ENCODE measurements at places on chromosomes 3 and 15.
A peak's percentile ranks its signal among the peaks of the same experiment; 100 is the strongest.

DNA sequence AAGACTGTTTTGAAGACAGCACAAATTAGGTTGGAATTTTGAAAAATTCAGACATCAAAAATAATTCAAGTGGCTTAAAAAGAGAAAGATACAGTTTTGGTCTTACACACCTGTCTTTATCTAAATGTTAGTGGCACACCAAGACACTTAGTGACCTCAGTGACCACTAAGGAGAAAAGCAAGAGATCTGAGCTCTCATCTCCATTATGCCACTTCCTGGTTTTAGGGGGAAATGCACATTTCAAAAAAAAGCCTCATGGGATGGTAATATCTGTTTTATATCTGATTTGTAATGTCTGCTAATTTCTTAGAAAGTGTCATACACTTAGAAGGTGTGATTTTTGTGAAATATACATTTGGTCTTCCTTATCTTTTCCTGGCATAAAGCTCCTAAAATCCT is 16.4 kb downstream of the IL12A start:
- DNase-seq: no peak

DNA sequence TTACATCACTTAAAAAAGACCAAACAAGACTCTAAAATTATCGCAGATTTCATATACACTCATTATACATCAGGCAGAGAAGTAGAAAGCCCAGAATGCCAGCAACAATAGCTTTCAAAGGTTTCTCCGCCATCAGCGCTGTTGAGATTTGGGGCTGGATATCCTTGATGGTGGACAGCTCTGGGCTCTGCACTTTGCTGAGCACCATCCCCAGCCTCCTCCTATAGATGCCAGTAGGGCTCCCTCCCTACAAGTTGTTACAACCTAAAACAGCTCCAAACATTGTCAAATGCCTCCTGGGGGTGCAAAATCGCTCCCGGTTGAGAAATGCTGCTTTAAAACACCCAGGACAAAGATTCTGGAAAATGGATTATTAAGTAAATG is 73.5 kb downstream of the ATP10A start:
- DNase-seq: no peak

DNA sequence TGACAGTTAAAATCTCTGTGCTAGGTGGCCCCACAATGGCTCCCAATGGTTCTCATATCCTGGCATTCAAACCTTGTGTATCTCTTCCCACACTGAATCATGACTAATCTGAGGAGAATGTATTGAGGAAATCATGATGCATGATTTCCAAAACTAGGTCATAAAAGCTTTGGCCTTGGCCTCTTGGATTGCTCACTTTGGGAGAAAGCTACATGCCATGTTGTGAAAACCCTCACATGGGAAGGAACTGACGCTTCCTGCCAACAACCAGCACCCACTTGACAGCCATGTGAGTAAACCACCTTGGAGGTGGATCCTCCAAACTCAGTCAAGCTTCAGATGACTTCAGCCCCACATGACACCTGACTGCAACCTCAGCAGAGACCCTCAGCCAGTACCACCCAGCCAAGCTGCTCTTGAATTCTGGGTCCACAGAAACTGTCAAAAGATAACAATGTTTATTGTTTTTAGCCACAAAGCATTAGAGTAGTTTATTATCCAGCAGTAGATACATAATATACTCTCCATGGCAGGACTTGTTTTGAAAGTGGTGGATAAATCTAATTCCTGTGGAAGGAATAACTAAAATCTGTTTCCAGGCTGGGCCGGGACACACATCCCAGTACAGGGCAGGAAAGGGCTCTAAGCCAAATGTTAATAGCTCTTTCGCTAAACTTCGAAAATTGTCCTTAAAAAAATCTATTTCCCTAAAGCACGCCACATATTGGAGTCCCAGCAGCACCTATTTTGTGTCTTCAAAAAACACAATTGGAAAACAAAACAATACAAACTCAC is 1.0 kb upstream of the ZNF620 start:
- DNase-seq: no peak

DNA sequence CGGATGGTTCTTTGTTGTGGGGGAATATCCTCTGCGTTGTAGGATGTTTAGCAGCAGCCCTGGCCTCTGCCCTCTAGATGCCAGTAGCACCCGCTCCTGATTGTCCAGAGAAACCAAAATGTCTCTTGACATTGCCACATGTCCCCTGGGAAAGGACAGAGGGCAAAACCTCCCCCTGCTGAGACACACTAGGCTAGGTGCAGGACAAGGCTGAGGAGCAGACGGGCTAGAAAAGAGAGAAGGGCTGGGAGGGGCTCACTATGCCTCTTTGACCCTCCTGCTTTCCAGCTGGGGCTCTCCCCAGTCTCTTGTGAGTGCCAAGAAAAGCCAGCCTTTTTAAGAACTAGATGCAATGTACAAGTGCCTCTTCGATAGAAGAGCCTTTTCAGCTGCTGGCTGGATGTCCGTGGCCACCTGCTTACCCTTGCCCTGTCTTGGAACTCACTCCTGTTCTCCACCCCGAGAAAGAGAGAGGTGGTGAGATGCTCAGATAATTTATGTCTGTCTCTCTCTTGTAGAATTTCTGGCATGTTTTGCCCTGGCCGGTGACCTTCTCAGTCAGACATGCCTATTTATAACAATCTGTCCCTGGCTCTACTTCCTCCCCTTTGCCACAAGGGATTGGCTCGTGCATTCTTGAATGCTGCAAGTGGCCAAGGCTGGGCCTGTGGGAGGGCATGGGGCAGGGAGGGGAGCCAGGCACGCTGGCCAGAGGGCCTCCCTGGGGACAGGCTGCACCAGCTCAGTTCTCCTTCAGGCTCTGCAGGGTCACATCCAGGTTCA is 142.6 kb downstream of the RPLP1 start:
- no peak for DNase-seq

DNA sequence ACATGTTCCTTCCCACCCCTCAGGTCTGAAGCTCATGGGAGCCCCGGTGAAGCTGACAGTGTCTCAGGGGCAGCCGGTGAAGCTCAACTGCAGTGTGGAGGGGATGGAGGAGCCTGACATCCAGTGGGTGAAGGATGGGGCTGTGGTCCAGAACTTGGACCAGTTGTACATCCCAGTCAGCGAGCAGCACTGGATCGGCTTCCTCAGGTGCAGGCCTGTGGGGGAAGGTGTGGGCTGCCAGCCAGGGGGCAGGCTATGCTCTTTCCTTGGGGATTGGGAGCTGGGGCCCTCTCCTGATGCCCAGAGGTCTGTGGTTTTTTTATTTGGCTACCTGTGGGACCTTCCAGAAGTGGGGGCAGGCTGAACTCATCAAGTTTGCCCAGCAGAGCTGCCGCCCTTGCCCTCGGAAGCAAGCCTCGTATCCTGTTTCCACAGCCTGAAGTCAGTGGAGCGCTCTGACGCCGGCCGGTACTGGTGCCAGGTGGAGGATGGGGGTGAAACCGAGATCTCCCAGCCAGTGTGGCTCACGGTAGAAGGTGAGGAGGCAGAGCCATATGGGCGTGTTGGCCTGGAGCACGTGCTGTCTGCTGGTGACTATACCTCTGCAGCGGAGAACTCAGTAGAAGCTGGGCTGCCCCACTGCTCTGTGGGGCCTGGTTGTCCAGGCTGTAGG is 2.2 kb downstream of the TYRO3 start:
- no peak for DNase-seq

- no peak for DNase-seq
Measured at GRCh38 chr3:188671971-188672370, 499.8 kb upstream of the TPRG1 start.

DNA sequence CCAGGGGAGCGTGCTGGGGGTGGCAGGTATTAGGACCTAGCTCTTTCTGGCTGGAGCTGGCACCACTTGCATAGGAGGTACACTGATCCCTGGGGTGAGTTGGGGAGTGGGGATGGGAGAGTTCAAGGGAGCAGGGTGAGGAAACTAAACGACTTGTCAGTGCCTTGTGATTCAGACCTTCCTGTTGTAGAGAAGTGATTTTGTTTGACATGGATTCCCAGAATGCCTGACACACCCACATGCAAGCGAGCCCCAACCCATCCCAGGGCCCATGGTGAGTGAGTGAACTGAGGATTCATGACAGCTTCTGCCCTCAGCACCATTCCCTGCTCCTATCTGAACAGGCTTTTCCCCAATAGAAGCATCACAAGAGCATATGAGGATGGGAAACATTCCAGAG is 15.6 kb upstream of the UBE2Q2 start:
- DNase-seq: no peak

DNA sequence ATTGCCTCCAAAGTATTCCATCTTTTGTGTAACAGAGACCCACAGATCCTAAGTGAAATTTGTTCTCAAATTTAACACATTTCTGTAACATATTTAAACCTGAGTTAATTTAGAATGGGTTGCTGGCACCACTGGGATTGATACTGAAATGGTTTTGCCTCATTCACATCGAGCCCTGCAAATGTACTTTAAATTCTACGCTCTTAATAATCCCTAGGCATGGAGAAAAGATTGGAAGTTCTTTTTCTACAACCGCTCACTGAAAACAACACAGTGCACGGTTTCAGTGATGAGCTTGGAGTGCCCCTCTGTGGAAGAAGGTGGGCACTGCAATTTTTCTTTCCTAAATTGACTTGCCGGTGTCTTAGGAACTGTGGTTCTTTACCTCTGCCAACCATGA is 109.9 kb upstream of the ATP11B start:
- DNase-seq: peak; percentile 76

DNA sequence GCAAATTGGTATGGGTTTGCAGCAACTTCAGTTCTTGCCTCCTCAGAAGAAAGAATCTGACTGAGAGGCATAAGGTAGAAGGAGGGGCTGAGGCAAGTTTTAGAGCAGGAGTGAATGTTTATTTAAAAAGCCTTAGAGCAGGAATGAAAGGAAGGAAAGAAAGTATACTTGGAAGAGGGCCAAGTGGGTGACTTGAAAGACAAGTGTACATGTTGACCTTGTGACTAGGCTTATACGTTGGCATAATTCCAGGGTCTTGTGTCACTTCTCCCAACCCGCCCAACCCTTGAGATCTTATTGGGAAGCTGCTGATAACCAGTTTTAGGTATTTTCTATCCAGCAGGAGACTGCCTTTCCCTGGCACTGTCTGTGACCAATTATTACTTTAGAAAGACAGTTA is 436.9 kb upstream of the ZNF717 start:
- no peak for DNase-seq

- DNase-seq: peak; percentile 36
Measured at GRCh38 chr15:74614744-74615507, 710 bp upstream of the CLK3 start.

DNA sequence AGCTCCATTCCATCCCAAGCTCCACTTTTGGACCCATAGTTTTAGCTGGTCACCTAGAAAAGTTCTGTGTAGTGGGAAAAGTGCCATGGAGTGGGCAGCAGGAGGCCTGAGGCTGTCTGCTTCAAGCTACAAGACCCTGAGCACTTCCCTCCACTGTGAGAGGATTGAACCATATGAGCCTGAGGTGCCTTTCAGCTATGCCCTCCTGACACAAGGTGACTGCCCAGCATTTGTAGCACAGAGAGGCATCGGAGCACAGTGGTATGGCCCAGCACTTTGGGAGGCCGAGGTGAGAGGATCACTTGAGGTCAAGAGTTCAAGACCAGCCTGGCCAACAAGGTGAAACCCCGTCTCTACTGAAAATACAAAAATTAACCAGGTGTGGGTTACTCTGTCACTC is 3.9 kb upstream of the KBTBD13 start:
- DNase-seq: no peak

DNA sequence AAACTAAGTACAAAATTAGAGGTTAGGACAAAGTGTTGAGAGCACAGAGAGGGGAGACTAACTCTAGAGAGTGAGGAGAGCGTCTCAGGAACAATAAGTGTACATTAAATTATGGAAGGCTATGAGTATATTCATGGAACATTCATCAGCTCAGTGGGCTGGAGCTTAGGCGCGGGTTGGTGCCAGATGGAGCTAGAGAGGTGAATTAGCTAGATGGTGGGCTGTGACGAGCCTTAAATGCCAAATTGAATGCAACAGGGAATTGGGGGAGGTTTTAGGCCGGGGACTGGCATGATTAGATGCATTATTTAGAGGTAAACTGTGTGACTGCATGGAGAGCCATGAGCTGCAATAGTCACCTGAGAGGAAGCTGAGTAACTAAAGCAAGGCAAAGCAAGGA is 97.1 kb downstream of the TMEM108 start:
- DNase-seq: no peak

DNA sequence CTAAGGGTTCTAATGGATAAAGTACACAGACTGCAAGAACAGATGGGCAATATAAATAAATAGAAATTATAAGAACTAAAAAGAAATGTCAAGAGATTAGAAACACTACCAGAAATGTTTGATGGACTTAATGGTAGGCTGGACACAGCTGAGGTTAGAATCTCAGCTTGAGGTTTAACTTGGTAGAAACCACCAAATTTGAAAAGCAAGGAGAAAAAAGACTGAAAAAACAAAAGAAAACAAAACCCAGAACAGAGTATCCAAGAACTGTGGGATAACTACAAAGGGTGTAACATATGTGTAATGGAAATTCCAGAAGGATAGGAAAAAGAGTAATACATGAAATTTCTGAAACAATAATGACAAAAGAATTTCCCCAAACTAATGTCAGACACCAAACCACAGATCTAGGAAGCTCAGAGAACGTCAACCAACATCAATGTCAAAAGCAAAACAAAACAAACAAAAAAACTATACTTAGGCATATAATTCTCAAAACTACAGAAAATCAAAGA is 35.0 kb downstream of the RFX7 start:
- no peak for DNase-seq

DNA sequence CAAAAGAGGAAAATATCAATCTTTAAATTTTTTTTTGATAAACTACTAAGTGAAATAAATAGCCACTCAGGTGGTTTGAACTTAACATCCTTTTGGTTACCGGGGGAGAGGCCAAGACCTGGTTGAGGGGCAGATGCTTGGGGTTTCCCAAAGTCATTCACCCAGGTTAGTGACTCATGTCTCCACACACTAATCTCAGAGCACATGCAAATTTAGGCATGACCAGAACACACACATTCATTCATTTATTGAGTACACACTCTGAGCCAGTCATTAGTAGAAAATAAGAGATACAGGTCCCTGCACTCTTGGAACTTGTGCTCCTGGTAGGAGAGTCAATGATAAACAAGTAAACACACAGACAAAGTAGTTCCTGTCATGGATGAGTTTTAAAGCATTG is 7.3 kb downstream of the ILDR1 start:
- DNase-seq: no peak

- no peak for DNase-seq
Measured at GRCh38 chr15:39269352-39269751, 311.5 kb upstream of the THBS1 start.

DNA sequence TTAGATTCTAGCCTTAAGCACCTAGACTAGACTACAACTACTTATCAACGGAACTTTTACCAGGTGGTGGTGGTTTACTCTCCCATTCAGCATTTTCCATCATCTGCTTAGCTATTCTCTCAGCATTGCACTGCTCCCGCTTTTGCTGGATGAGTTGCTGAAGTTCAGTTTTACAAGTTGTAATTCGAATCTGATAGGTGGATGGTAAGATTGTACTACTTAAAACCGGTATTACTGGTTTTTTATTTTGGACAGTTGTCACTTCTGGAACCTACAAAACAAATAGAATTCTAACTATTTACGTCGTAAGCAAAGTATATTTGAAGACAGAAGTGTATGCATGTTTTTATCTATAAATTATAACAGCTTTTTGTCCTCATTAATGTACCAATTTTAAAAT is 41.1 kb downstream of the PIK3R4 start:
- DNase-seq: no peak

GRCh38 chr3:15342945-15343344 is 10.6 kb upstream of the SH3BP5 start:
- no peak for DNase-seq

- DNase-seq: no peak
Measured at GRCh38 chr15:88693191-88693590, 54.4 kb downstream of the ISG20 start.
